Progenitor cell of endocrine pancreas (in vitro differentiated cells): ENCODE measurements at places on chromosomes 4 and X. TPM values are rescaled to one million over a fixed set of nuclear protein-coding genes. Genes with fewer than 3 reads are reported as not detected.

Gene MAGIX
- total RNA-seq, result 3.1 and 5.0 TPM in 2 replicates

Gene TKTL2
- not detected in 2 replicates for total RNA-seq

- DNase-seq, result no peak
Measured at GRCh38 chrX:41336447-41336846, 2.5 kb downstream of the DDX3X start.

DNA sequence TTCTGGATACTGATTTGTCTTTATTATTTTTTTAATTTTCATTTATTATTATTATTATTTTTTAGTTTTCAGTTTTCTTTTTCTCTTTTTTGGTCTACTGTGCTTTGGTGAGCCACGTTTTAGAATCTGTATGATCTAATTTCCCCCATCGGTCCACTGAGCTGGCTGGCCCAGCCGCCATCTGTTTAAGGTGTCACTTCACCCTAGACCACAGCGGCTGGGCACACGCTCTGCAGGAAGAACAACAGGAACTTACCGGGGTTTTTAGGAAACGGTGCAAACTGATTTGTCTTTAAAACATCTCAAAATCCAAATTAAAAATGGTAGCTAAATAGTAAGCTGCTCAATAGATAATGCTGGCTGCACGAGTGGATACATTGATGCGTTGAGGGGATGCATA, 48.8 kb upstream of the AMOT start:
- no peak for DNase-seq

DNA sequence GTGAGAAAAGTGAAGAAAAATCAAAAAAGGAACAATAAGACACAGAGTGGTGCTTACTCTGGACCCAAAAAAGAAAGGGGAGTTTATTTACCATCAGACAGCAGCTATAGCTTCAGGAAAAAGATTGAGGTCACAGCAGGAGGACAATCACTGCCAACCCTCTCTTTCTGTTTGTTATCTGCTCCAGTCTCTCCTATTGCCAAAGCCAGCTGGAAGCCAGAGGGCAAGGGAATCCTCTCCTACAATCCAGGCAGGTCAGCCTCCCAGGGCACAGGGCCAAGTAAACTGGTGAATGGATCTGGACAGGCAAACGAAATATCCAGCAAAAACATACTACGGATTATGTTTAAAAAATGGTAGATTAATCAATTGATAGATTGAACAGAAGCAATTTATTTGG, 306.9 kb upstream of the SLIT2 start:
- no peak for DNase-seq

GRCh38 chrX:23381099-23382087, 46.7 kb downstream of the PTCHD1 start:
- DNase-seq, result no peak

DNA sequence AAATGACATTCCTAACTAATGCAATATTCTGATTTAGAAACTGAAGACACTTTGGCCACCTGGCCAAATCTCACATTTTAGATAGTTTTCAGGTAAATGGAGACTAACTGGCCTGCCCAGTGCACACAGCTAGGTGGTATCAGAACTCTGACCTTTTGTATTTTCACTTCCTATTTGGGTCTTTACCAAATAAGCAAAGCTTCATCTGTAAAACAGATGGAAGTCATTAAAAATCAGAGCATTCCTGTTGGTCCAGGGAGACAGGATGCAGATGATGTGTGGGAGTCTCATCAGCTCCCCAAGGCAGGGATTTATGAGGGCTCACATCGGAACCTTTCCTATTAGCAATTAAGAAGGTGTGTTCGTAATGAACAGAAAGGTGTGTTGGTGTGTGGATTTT, 57.7 kb downstream of the ARHGAP10 start:
- no peak for DNase-seq
